ENCODE measurements at places on chromosomes 3 and 15.
A peak's percentile ranks its signal among the peaks of the same experiment; 100 is the strongest.

DNA sequence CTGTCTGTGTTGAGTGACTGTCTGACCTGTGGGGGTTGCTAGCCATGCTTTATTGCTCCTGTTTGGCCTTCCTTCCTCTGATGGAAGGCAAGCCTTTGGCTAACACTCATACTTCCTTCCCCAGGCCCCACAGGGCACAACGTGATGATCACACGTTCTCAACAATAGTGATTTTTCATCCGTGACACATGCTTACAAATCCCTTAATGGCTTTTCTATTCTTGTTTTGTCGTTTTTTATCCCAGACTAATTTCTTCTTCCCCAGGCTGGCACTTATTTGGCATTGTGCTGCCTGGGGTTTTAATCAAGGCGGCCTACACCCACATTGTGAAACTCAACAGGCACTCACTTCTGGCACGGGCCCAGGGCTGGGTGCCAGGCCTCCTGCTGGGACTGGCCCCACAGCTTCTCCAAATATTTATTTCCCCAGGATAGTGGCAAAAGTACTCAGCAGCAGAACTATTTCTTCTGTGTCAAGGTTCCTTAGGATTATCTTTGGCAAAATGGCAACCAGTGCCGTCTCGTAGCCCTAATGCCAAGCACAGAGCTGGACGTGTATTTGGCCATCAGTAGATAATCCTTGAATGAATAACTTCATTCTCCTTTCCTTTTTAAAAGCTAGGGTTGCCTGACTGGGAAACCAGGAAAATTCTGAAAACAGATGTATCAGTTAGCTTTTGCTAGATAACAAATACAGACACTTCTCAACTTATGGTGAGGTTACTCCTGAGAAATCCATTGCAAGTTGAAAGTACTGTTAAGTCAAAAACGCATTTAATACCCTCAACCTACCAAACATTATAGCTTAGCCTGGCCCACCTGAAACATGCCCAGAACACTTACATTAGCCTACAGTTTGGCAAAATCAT is 30.6 kb downstream of the CMTM7 start:
- peak; percentile 88 for DNase-seq

- no peak for DNase-seq
Measured at GRCh38 chr15:101618076-101618475, 34.1 kb downstream of the TM2D3 start.

DNA sequence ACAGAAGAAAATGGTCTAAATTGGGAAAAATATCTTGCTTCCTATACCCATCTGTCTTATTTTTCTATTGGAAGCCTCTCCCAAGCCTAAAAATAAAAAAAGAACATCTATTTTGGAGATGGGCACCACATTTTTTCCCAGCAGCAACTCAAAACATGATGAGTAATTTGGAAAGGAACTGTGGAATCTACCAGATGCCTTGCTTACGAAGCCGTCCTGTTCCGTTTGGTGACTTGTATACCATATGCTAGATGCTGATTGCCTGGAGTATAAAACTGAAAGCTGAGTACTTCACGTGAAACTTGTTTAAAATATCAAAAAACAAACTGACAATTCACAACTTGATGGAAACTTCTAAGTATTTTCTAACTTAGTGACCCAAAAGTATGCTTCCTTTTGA is 491.0 kb downstream of the ROBO2 start:
- DNase-seq = no peak

- peak; percentile 81 for DNase-seq
Measured at GRCh38 chr3:176814285-176814684, 383.0 kb downstream of the TBL1XR1 start.

DNA sequence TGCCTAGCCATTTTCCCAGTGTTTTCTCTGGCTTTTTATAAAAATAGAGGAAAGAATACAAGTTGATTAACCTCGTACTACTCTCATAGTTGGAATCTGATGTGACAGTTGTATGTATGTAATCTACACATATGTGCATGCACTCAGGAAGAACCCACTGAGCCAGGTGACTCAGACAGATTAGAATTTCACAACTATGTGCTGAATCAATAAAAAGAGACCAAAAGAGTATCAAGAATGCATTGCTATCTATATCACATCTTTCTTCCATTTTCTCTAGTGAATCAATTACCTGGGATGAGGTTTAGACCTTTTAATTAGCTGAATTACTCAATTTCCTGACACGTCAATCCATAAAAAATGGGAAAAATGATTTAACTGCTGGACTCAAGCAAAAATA is 319.3 kb upstream of the ATP10A start:
- DNase-seq = no peak

GRCh38 chr3:43619588-43619987 is 2.2 kb downstream of the ANO10 start:
- no peak for DNase-seq

DNA sequence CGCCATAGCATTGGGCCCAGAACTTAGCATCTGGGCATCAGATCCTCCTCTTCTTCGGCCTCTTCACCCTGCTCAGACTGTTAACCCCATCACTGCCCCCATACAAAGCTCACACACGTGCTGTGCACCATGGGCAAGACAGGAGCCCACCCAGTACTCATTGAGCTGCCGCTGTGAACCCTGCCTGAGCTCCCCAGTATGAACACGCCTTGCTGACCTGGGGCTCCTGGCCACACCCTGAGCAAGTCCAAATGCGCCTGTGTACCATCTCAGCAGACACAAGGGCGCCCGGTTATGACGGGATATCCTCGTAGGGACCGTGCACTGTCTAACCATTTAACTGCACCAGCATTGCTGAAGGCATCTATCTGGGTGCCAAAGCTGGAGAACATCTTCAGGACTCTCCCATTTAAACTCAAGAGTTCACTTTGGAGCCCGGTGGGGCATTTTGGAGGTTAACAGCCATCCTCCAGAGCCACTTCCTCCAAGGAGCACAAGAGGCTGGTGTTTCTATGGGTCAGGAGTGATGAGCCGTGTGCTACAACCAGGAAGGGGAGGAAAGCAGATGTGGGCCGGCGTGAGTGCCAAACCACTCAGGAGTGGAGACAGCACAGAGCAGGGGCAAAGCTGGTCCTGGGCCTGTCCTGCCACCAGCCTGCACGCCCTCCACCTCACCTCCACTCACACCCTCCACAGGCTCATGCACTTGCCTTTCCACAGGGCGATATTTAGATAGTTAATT is 12.1 kb downstream of the PRR23E start:
- DNase-seq = no peak

- DNase-seq = peak; percentile 73
Measured at GRCh38 chr15:78047761-78048627, 29.5 kb downstream of the TBC1D2B start.

DNA sequence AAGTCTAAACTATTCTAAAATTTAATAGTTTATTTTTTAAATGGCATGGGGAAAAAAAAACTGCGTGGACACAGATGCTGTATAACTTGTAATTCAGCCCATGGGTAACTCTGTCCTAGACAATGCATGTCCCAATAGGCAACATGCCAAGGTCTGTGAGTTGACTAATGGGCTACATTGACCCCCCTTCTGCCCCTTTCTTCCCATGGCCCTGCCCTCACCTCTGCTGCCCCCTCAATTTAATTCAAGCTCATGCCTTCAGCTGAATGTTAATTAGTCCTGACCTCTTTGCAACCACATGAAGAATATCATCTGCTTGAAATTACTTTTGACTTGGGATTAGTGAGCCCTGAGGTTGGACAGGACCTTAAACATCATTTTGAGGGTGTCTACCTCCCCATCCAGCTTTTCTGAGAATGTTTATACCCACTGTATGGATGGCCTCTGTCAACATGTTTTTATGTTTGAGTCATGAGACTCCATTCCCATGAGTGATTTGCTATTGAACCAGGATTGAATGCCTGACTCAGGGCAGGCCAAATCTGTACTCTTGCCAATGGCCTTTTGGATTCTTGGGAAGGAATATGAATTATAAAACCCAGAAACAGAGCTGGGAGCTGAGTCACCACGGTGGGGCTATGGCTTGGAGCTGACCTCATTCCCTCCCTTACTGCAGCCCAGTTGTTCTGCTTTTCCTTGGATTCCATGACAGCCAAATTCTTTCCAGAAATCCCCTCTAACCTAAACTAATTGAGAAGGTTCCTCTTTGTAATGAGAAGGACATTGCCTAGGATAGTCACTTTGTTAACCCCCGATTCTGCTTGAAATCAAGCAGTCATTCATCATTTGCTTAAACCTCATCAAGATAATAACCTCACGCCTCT is 33.5 kb upstream of the PDE8A start:
- no peak for DNase-seq

DNA sequence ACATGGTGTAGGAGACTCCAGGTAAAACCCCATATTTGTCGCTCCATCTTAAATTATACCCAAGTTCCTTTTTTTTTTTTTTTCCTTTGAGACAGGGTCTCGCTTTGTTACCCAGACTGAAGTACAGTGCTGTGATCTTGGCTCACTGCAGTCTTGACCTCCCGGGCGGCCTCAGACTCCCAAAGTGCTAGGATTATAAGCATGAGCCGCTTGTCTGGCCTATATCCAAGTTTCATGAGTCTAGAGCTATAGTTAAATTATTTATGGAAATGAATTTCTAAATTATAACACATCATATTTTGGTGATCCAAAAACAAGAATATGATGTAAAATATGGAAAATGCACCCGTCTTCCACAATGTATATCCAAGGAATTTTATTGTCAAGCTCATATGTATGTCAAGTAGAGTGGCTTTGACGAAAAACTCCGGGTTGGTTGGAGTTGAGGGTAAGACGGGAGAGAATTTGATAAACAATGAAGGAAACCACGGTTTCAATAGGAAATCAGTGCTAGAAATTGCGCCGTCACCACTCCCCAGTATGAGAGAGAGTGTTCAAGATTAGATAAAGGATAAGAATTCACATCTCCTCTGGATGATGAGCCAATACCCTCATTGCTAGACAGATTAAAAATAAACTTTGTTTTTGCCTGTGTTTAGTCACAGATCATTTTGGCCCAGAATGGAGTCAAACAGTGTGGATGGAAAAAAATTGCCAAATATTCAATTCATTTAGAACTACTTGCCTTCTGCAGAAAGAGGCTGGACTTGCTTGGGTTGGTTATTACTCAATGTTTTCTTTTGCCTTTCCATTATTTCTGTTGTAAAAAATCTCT is 209.2 kb upstream of the NR2F2 start:
- DNase-seq = peak; percentile 60

GRCh38 chr15:39583596-39584265 is 2.9 kb downstream of the THBS1 start:
- peak; percentile 69 for DNase-seq

DNA sequence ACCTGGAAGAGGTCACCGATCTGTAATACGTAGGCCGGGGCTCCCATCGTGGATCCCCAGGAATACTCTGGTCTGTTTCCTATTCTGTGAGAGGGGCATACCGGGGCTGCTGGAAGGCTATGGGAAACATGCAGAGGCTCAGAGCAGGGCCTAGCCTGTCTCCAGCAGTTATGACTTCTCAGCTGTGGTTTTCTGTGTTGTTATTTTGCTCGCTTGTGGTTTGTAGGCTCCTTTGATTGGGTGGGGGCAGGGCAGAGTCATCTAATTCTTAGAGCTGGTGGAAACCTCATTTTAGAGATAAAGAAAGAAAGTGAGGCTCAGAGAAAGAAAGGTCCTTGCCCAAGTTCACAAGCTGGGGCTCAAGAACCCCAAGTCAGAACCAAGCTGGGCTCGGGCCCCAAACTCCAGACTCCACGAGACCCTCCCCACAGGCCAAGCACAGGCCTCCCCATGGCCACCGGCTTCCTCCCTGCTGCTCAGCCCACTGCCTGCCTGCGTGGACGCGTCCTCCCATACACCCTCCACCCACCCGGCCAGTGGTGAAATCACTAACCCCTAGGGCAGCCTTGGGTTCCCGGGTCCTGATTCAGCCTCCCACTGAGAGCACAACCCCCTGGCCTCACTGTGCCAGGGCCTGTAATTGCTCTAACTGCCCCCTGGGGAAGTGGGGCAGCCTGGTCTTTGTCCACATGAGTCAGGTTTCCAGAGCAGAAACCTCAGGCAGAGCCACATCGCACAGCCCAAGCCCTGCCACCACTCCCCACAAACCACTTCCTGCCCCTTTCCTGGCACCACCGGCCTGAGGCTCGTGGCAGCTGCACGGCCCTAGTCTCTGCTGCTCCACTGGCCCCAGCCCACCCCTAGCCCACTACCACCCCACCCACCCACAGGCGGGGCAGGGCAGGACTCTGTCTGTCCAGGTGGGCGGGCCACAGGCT is 270.8 kb downstream of the UACA start:
- DNase-seq = no peak

Measured in lung (tissue), 17 donors.